ENCODE measurements at places on chromosomes 6 and 20.

DNA sequence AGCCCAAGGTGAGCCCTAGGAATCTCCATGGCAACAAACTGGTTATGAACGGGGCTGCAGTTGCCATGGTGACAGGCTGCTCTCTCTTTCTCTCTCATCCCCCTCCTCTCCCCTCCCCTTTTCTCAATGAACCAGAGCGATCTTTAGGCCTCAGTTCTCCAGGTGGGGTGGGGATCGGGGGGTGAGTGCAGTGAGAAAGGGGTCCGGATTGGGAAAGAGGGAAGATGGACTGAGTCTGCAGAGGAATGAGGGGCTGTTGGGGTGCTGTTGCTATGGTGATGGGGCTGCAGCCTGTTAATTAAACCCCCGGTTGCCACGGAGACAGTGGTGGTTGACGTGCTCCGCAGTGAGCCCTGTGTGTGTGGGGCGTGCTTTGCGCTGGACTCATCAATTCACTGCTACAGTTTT, 3.6 kb upstream of the SLC12A5 start:
- no peak for DNase-seq

DNA sequence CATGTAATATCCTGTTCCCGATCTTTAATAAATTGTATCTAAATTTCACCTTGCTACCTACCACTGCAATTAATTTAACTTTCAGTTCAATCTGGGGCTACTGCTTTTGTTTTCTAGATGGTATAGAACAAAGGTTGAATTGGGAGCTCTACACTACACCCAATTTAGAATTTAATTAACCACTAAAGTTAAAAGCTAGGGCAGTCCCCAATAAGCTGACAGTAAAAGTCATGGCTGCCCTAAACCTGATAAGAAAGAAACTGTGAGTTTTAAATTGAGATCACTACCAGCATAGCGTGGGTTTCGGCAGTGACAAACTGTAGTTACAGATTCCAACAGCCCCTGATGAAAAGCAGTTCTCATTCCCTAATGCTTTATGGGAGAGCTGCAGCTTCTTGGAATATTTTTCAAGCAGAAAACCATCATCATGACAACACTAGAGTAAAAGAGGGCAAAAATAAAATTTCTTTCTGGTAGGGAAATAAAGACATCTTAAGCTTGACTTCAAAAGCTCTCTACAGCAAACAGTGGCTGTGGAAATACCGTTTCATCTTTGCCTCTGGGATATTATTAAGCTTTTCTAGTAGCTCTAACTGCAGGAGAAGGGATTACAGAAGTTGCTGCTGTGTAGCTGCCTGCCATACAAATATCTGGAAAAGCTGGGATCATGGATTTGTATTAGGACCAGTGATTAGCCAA, 1372.1 kb downstream of the EPHA7 start:
- DNase-seq: no peak

GRCh38 chr6:49462599-49462926, 490 bp downstream of the MMUT start:
- DNase-seq: no peak

DNA sequence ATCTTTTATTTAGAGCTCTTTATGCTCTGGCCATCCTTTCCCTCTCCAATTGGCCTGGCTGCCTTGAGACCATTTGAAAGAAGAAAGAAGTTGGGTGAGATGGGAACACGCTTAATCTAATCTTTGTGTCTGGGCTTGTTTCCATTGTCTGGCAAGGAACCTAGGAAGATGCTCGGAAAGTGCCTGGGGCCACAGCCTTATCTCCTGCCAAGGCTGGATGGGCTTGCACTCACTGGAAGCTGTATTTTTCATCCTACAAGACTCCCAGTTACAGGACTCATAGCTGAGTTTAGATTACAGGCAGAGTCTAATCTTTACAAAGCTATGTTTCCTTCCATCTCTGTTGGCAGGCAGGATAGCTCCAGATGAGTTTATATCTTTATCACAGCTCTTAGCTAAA, 33.1 kb upstream of the CDYL start:
- no peak for DNase-seq

DNA sequence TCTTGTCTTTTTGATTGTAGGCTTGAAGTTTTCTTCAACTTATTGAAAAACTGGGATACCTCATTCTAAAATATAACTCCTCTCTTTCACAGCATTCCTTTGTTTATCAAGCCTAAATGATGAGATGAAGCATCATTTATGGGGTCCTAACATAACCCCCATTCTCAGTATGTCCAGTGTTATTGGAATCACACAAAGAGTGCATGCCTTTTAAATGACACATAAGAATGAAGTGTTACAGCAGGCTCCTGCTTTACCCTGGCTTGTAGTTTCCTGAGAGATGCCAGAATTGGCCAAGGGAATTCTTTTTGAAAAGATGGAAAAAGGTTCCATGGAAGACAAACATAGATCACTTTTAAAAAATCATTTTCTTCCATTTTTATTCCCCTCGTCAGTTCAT, 502.4 kb downstream of the BCKDHB start:
- DNase-seq: no peak

- peak; percentile 67 for DNase-seq
Observed at GRCh38 chr20:17898548-17898994, 70.0 kb downstream of the SNX5 start.

DNA sequence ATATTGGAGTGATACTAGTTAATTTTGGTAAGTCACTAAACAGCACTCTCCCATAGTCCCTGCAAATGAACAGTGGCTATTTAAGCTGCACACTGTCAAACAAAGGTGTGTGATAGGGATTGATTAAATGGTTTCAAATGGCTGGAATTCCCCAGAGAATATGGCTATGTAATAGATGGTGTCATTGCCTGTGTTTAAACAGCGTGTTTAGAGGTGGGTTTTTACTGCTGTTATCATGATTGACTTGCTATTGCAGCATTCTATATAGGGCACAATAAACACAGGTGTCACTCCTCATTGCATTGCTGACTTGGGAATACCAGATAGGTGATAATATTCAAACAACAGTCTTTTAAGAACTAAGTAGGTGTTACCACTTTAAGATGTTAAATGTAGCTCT, 171.7 kb upstream of the MAN1A1 start:
- DNase-seq: no peak

- no peak for DNase-seq
Observed at GRCh38 chr6:33452496-33452895, 1.9 kb upstream of the ZBTB9 start.

All from NB4 (cell line).